ENCODE measurements at places on chromosomes 12 and 14.

DNA sequence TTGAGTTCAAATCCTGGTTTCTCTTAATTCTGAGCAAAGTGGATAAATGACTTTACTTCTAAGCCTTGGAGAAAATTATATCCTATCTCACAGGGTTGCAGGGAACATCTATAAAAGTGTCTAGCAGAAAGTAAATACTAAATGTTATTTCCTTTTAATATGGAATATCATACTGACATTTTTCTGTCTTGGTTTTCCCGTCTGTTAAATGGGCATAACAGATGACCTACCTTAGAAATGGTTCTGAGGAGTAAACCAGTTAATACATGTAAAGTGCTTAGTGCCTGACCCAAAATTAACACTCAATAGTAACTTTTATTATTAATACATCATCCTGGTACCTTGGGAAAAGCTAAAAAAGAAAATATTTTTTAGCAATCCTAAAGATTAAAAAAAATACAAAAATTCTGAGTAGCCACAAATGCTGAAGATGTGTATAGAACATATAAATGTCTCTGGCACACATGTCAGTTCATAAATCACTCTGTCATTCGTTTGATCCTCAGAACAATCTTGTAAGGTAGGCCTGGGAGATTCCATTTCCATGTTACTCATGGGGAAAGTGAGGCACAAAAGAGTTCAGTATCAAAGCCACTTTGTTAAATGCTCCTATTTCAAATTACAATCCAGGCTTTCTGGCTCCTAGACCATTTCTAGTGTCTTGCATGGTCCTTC, 1.3 kb downstream of the VIPAS39 start:
- DNase-seq: no peak

GRCh38 chr14:48323665-48324064, 648.3 kb upstream of the MDGA2 start:
- DNase-seq: no peak

GRCh38 chr14:45028107-45028626, 55.7 kb upstream of the PRPF39 start:
- DNase-seq: no peak

- DNase-seq: peak; percentile 68
Observed at GRCh38 chr12:63068857-63069442, 82.1 kb downstream of the AVPR1A start.

GRCh38 chr14:106269451-106270204, 743.2 kb downstream of the TMEM121 start:
- no peak for DNase-seq
